ENCODE measurements at places on chromosomes 1 and 21.

- no peak for DNase-seq
Measured at GRCh38 chr1:150890033-150890416, 3.1 kb downstream of the CTXND2 start.

- DNase-seq: no peak
Measured at GRCh38 chr21:45418301-45419071, 13.5 kb downstream of the COL18A1 start.

GRCh38 chr1:110048923-110049601, 14.6 kb downstream of the STRIP1 start:
- no peak for DNase-seq

GRCh38 chr1:47837866-47838561, 159.2 kb downstream of the TRABD2B start:
- no peak for DNase-seq

DNA sequence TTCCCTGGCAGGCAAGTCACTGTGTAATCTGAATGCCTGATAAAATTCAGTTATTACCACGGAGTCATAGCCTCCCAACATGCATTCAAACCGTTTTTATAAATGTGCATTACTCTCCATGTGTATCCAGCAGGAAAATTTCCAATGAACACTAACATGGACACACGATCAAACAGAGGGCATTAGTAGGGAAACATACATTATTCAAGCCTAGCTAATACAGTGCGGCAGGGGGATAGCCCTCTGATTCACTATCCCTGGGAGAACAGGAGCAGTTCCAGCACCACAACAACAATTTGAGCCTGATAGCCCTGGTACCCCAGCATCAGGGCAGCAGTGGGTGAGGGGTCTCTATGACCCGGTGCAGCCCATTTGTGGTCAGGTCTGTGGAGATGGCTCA, 35.8 kb upstream of the HMGB4 start:
- no peak for DNase-seq

DNA sequence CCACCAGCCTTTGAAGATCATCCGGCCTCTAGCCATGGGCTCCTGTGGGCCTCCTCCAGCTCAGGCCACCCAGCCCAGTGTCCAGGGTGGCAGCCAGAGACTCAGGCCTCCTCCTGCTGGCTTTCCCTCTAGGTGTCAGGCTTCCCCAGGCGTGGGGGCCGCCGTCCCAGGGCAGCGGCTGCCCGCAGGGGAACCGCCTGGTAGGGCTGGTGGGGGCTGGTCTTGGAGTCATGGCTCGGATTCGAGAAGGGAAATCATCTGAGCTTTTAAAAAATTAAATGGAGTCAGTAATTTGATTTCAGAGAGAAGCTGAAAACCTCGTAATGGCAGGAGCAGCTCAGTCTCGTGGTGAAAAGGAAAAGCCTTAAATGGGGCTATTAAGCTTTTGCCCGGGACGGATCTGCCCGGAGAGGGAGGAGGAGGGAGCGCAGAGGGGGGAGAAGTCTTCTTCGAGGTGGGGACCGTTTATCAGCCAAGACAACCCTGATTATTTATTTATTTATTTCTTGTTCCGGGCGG, 66.4 kb upstream of the TARDBP start:
- DNase-seq: no peak

DNA sequence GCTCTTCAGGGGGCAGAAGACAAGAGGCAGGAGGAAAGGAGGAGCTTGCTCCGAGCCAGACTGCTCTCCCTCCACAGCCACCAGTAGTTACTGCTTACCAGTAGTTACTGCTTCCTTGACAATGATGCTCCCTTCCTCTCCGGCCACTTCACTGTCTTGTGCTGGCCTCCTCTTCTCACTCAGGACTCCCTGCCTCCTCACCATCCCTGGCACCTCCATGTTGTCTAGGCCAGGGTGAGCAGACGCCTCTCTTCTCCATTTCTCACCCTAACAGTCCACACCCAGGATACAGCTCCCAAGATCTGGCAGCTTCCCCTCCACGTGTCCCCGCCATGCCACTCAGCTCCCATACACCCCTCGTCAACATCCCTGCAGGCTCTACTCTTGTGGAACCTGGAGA, 82.4 kb upstream of the TLR5 start:
- DNase-seq: no peak

DNA sequence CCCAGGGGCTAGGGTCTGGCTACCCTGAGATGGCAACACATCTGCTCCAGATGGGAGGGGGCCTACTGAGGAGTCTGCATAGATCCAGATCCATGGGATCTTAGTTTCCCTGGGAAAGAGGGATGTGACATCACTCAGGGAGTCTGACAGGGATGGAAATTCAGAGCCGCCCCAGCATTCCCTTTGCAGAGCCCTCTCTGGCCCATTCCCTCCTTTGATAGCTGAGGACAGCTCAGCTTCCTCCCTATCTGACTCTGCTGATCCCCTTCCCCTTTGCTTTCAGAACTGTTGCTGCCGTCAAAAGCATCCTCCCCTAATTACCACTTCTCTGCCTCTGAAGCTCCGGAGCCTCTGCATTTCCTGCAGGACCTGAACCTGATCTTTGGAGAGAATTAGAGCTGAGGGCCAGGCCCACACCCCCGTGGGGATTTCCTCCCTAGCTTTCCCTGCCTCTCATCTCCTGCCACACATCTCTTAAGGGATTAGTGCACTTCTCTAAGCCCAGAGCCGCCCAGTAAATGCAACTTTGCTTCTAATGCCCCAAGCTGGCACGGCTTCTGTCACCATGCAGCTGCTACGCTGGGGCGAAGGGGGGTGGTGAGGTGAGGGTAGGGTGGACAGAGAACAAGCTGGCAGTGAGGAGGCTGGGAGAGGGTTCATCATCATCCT, 9.5 kb upstream of the ASCL5 start:
- DNase-seq: no peak

GRCh38 chr1:83889707-83890106, 109.2 kb downstream of the TTLL7 start:
- no peak for DNase-seq

DNA sequence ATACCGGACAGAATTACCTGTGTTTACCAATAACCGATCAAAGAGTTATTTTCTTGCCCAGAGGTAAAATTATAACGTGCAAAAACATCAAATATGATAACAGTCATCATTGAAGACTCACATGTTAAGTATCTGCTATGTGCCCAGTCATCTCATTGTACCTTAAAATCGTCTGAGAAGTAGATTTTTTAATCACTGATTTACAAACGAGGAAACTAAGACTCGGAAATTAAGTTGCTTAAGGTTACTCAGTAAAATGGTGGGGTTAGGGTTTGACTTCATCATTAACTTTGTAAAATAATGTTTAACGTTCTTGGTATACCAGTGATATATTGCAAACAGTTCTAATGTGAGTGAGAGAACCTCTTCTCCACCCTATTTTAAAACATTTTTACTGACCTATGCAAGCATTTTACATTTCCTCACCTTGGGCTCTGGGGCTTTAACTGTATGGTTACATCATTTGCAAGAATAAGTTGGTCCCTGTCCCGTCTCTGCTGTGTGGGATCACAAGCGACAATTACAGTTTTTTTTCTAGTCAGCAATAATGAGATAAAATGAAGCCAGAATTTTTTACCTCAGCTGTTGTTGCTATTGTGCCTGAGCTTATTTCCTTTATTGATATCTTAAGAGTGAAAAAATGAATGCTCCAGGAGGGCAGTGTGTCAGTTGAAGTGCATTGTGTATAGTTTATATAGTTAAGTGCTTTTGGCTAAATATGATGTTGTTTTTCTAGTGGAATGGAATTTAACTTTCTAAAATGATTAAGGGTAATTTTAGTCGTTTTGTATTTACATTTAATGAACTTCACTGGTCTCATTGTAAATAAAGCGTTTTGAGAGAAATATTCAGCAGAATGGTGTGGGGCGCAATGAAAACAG, 2.7 kb downstream of the RPRD2 start:
- DNase-seq: peak; percentile 34

- peak; percentile 24 for DNase-seq
Measured at GRCh38 chr1:6246497-6247467, 2.8 kb downstream of the HES3 start.

DNA sequence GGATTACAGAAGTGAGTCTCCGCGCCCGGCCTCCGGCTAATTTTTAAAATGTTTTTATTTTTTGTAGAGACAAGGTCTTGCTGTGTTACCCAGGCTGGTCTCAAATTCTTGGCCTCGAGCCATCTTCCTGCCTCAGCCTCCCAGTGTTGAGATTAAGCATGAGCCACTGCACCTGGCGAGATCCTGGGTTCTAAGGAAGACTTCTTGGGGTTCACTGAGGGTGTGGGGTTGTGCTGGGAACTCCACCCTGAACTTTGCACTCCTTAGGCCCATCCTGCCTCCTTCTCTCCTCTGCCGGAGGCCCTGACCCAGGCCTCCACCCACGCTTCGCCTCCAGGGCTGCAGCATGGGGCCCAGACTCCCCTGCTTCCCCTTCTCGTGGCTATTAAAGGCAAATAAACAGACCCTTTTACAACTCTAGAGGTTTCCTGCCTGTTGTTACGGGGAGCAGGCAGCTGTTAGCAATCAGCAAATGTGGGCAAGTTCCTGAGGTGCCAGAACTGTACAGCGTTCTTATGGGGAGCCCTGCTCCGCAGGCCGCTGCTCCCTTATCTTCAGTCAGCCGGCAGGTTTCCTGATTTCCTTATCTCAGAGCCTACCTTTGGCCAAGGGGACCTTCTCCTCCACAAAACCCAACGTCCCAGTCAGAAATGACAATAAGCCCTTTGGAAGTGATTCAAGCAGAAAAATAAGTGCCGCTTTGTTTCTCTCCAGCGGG, 41.0 kb upstream of the LIN9 start:
- no peak for DNase-seq

GRCh38 chr1:53585129-53585528, 125.9 kb downstream of the DMRTB1 start:
- DNase-seq: no peak

DNA sequence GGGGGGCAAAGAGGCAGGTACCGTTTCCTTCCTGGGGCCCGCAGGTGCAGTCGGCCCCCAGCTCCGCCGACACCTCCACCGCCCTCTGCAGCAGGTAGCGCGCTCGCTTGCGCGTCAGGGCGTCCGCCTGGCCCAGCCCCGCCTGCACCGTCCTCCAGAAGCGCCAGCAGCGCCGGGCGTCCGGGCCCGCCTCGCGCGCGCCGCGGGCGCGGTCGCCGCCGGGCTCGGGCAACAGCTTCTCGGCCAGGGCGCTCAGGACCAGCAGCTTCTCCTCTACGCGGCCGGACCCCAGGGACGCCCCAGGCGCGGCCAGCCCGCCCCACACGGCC, 863 bp downstream of the TARBP1 start:
- peak; percentile 19 for DNase-seq

- DNase-seq: no peak
Measured at GRCh38 chr1:82728206-82728605, 927.5 kb downstream of the ADGRL2 start.

GRCh38 chr1:170126696-170127095, 19.1 kb upstream of the NTMT2 start:
- peak; percentile 90 for DNase-seq

DNA sequence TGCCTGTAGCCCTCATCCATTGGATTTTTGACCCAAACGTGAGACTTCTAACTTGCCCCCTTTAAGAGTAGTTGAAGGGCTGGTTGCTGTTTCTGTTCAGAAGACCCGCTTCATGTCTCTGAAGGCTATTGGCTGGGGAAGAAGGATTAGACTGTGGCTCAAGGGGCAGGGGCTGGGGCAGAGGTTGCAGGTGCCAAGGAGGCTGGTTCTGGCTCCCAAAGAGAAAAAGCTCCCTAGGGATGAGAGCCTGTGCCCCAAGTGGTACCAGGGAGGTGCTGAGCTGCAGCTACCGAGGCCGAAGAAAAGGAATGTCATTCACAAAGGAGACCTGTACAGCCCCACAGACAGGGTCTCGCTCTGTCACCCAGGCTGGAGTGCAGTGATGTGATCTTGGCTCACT, 5.8 kb downstream of the WNT3A start:
- DNase-seq: no peak

DNA sequence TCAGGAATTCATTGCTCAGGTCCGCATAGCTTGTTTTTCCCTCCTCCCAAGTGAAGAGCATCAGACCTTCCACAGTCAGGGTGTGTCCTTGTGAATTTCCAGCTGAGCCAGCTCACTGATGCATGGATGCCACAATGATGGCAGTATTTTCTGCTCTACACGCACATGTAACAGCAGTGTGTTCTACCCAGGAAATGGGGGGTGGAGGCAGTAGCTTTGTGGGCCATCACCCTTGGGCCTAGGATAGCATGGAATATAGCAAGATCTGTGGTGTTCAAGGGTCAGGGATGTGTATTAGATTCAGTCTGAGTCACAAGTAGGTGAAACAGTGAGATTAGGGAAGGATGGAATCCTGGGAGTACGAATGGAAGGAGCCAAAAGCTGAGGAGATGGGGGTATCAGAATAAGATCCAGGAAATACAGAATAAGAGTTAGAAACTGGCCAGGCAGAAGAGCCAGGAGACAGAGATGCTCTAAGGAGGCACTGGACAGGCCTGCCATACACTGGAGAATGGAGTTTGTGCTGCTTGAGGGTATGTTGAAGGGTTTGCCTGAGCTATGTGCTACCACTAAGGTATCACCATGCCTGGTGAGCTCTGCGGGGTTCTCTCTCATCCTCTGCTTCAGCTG, 90.6 kb upstream of the CNIH3 start:
- DNase-seq: peak; percentile 98

DNA sequence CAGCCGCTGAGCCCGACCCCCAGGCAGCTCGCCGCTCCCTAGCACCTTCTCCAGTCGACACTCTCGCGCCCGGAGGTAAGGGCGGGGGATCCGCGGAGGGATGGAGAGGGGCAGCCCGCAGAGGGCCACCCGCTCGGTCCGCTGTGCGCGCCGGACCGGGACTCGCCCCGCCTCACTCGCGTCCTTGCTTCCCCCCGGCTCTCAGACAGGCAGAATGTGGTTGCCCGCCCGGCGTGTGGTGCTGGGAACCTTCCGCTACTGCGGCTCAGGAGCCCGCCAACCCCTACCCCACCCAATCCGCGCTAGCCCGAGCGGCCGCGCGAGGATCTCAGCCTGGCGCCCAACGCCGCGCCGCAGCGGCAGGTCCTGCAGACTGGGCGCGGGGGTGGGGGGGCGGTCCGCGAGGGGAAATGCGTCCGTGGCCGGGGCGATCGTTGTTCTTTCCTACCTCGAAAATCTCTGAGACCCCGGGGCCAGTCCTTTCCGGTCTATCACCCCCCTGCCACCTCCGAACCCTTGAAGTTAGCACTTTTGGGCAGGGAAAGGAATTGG, 404 bp downstream of the LRRC8C start:
- DNase-seq: peak; percentile 39

DNA sequence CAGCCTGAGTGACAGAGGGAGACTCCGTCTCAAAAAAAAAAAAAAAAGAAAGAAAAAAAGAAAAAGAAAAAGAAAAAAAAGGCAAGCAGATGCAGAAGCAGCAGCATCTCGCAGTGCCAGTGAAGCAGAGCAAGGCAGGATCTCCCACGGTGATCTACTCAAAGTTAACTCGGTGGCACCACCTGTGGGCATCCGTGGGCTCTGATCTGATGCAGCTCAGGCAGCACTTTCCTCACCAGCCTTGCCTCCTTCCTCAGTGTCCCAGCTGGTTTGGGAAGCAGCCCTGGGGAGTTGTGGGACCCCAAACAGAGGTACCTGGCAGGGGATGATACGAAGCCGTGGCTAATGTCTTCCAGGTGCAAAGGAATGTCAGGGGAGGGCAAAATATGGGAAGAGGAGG, 104.3 kb upstream of the KRTAP19-8 start:
- DNase-seq: no peak

DNA sequence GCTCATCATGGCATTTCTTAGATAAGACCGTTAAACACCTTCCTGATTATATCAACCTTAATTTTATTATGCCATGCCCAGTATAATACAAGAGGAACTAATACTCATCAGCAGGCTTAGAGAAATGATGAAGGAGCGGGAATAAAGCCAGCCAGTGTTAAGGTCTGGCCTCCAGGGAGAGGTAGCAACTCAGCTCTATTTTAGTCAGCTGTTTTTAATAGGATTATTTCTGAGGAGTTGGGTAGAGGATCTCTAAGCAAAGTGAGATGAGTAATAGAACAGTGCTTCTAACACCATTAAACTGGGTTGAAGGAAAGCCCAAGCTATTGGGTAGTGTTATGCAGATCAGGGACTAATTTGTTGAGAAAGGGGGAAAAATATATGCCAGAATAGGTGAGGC, 921.5 kb downstream of the TTLL7 start:
- no peak for DNase-seq
